ENCODE measurements at places on chromosomes 12 and 14. TPM values are rescaled to one million over a fixed set of nuclear protein-coding genes. Genes with fewer than 3 reads are reported as not detected.

- DNase-seq = peak; percentile 92
These were observed 2.3 kb downstream of the RPS6KA5 start for GRCh38 chr14:91058042-91058581.

DNA sequence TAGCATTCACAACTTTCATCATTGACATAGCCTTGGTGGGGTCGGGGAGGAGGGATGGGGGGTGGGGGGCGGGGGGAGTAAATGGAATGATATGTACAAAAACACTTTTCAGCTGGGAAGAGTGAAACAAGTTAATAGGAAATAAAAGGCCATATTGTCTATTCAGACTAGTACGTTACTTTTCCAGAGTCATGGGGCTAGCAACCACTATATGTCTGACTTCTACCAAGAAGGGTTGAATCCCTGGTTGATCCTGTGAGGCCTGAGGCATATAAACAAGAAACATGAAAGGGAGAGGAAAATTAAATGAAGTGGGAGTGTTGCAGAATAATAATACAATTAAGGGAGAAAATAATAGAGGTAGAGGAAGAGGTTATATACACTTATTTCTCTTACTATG is 225.5 kb downstream of the ERC1 start:
- no peak for DNase-seq

The TSPAN19 gene
- total RNA-seq = 0.15 TPM

- no peak for DNase-seq
These were observed 501.5 kb upstream of the USP15 start for GRCh38 chr12:61758661-61759060.

- DNase-seq = peak; percentile 31
These were observed 276.2 kb downstream of the SSPN start for GRCh38 chr12:26471560-26471959.

GRCh38 chr14:54632452-54632851 is 65.5 kb downstream of the SAMD4A start:
- no peak for DNase-seq

DNA sequence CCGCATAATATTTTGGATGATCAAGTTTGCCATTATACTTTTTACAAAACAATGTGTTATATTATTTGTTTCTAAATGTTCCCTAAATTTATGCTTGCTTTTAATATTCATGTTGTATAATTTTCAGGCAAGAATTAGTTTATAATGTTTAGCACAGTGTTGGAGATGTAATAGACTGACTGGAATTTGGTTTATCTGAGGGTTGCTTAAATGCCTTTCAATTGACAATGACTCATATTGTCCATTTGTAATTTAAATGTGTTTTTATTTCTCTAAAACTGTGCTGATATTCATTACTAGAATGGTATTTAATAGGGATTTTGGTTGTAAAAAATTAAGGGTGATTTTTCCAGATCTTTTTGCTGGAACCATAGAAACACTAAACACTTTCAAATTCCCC is 788.4 kb downstream of the SLC6A15 start:
- DNase-seq = no peak

GRCh38 chr12:50051101-50051806 is 6.1 kb upstream of the ASIC1 start:
- DNase-seq = no peak

DNA sequence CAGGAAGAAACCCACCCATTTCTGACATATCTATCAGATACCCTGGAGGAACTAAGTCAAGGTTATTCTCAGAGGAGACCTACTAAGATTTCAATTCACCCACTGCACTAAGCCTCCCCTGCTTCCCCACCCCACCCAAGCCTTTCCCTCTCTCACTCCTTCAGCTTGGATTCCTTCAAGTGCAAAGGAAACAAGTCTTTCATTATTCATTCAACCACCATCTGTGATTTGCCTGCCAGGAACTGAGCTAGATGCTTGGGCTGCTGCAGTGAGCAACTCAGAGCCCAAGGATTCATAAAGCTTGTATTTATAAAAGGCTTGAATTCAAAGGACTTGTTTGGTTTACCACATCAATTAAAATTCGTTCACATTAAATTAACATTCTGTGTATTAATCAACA is 161.3 kb downstream of the GXYLT1 start:
- DNase-seq = peak; percentile 75

The L3HYPDH gene
- total RNA-seq = 57.3 TPM

The APOF gene
- not detected for total RNA-seq

The SERPINA3 gene
- total RNA-seq = 46.4 TPM

The DNAJC22 gene
- total RNA-seq = 3.1 TPM

Measured in renal cortical epithelial cell (primary cell).